ENCODE measurements at places on chromosomes 4 and X. TPM values are rescaled to one million over a fixed set of nuclear protein-coding genes. Genes with fewer than 3 reads are reported as not detected.

The PLAC1 gene
- total RNA-seq: not detected

The NXF3 gene
- 14.1 TPM for total RNA-seq

The SHOX gene
- total RNA-seq: not detected

The RENBP gene
- 46.4 TPM for total RNA-seq

The LIMCH1 gene
- total RNA-seq: 369 TPM

The BMPR1B gene
- 3.0 TPM for total RNA-seq

The TRIML2 gene
- not detected for total RNA-seq

The SPANXA1 gene
- not detected for total RNA-seq

The CYTL1 gene
- total RNA-seq: 11.5 TPM

The MMRN1 gene
- 67.4 TPM for total RNA-seq

The F11 gene
- total RNA-seq: 24.7 TPM

The ENPEP gene
- 7.5 TPM for total RNA-seq

The SSX2B gene
- total RNA-seq: not detected

The NDUFA1 gene
- 70.4 TPM for total RNA-seq

The PGAM4 gene
- total RNA-seq: not detected

The SGMS2 gene
- 67.8 TPM for total RNA-seq

The SLIT2 gene
- 181 TPM for total RNA-seq

The GCNA gene
- total RNA-seq: 3.4 TPM

The CENPU gene
- total RNA-seq: 1.7 TPM

The CCDC120 gene
- 10.8 TPM for total RNA-seq

The ATOH1 gene
- total RNA-seq: not detected

The BCORL1 gene
- total RNA-seq: 15.0 TPM

The VGLL1 gene
- total RNA-seq: 1.6 TPM

The MAGEC2 gene
- not detected for total RNA-seq

The CT55 gene
- total RNA-seq: not detected

The ZCCHC12 gene
- 0.41 TPM for total RNA-seq

The UGT2B11 gene
- not detected for total RNA-seq

The AKAP17A gene
- 46.3 TPM for total RNA-seq

The CYP4V2 gene
- total RNA-seq: 35.4 TPM

The FAM3A gene
- 42.6 TPM for total RNA-seq

The TRPC5OS gene
- total RNA-seq: not detected

The HSFX1 gene
- 1.4 TPM for total RNA-seq

The TLL1 gene
- total RNA-seq: 9.6 TPM

The NCAPG gene
- 0.84 TPM for total RNA-seq

The NAP1L3 gene
- total RNA-seq: 1.2 TPM

The CDKN2AIP gene
- 16.7 TPM for total RNA-seq
